ENCODE measurements at places on chromosomes 1 and 21. TPM values are rescaled to one million over a fixed set of nuclear protein-coding genes. Genes with fewer than 3 reads are reported as not detected.

The SYT6 gene
- 0.60 TPM for total RNA-seq

The CXADR gene
- 0.12 TPM for total RNA-seq

DNA sequence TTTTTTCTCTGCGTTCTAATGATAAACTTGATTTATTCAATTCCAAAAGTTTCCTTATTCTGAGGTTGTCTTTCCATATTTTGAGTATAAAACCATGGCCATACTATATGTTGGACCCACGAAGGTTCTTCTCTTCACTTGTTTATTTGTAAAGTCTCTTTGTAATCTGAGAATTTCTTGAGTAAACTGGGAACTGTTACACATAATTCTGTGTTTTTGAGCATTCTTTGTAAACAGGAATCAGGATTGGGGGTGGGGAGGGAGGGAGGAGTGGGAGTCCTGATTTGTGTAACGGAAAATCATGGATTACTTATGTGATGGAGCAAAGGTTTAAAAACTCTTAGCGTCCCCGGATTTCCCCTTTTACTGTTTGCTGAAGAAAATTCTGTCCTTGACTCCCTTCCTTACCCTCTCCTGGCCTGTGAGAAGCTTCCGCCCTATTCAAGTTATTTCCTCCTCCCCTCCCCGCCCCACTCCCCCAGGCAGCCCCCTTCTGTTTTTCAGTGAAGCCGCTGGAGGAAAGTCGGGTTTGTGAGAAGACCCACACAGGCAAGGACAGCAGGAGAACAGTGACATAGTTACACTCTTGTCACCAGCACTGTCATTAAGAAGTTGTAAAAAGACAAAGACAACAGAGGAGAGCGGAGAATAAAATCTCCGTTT, 6.4 kb upstream of the NBPF11 start:
- no peak for DNase-seq

DNA sequence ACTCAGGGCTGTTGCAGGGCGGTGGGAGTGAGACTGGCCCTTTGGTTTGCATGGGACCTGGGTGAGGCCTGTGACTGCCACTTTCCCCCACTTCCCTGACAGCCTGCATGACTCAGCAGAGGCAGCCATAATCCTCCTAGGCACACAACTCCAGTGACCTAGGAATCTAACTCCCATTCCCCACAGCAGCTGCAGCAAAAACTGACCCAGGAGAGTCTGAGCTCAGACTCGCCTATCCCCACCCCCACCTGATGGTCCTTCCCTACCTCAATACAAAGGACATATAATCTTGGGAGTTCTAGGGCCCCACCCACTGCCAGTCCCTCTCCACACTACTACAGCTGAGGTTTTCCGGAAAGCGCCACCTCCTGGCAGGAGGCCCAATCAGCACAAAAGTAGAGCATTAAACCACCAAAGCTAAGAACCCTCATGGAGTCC, 26.7 kb downstream of the NDC1 start:
- DNase-seq, result no peak

DNA sequence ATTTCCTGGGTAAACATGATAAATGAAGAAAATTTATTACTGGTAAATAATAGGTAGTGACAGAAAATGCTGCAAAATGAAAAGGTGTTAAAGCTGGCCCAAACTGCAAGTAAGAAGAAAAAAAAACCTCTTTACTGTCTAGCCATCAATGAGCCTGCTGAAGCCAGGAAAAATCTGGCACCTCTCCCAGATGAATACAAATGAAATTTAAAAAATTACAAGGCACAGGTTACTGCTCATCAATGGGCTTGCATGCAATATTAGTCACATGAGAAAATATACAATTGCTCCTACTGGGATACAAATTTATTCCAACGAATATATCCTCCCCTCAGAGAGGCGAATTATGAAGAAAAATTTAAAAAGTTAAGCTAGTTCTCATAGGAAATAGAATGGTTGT, 1422.5 kb downstream of the KCNT2 start:
- DNase-seq, result no peak

GRCh38 chr1:193729429-193729828, 543.0 kb upstream of the B3GALT2 start:
- DNase-seq, result no peak

DNA sequence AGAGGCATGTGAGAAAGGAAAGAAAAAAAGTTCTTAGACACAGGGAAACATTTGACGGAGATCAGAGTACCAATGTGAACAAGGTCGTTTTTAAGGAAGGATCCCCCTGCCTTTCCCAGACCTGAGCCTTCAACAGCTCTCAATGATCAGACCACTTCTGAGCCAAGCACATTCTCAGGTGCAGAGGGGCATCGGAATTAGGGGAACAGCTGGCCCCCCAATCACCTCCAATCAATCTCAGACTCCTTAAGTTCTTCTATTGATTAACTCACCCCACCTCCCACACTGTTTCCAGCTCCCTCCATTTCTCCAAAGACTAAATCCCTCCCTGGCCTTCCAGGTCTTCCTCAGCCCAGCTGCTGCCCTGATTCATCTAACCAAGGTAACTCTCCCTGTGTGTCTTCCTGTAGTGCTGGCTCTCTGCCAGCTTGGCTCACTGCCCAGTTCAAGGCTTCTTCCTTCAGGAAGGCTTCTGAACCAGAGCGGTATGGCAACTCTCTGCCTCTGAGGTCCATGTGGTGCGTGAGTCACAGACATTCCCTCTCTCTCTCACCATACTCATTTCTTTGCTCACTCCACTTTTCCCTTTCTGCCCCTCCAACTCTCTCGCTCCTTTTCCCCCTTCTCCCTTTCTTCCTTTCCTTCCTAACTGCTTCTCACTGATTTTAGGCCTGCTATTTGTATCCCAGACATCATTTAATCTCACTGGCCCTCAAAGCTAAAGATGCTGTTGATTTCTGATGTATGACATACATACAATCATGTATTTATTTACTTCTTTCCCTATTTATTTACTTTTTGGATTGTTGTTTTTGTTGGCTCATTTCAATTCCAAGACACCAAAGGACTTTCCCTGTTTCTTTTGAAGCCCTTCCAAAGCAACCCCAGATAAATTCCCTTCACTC, 18.1 kb downstream of the CFAP45 start:
- peak; percentile 68 for DNase-seq

GRCh38 chr1:217268058-217268457, 362.8 kb downstream of the GPATCH2 start:
- DNase-seq, result no peak

- no peak for DNase-seq
Observed at GRCh38 chr1:30618335-30618747, 105.0 kb downstream of the MATN1 start.

- no peak for DNase-seq
Observed at GRCh38 chr1:227489572-227489971, 73.8 kb upstream of the ZNF678 start.

- no peak for DNase-seq
Observed at GRCh38 chr1:10612436-10613160, 137.8 kb downstream of the PEX14 start.

The HRNR gene
- total RNA-seq, result not detected

- DNase-seq, result no peak
Observed at GRCh38 chr1:8679395-8679800, 138.0 kb downstream of the RERE start.

- no peak for DNase-seq
Observed at GRCh38 chr1:79398501-79398900, 392.0 kb upstream of the ADGRL4 start.

DNA sequence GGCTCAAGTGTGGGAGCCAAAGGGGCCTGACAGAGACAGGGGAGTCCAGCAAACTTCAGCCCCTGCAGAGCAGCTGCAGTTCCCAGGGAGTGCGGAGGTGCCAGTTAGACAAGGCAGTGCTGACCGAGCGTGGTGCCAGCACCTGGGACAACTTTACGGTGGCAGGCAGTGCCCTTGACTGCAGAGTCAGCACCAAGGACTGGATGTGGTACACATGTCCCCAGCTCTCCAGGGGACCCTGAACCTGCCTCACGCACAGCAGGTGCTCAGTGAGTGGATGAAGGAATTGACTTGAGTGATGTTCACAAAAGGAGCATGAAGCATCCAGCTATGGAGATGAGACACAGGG, 296.5 kb downstream of the SIPA1L2 start:
- no peak for DNase-seq

DNA sequence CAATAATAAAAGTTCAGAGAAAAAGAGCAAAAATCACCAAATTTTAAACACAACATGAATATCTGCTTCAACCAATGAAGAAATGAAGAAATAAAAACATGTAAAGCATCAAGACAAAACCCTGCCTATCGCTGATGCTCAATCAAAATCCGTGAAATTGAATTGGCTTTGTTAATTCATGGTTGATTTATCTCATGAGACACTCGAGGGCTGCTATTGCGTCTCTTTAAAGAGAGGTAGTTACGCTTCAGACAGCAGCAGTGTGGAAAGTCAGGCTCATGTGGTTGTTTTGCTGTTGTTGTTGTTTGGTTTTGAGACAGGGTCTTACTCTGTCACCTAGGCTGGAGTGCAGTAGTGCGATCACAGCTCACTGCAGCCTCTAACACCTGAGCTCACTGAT, 65.5 kb upstream of the RGS7 start:
- no peak for DNase-seq

GRCh38 chr1:80375109-80375508, 1368.6 kb upstream of the ADGRL4 start:
- no peak for DNase-seq

The RGS7 gene
- total RNA-seq, result not detected

DNA sequence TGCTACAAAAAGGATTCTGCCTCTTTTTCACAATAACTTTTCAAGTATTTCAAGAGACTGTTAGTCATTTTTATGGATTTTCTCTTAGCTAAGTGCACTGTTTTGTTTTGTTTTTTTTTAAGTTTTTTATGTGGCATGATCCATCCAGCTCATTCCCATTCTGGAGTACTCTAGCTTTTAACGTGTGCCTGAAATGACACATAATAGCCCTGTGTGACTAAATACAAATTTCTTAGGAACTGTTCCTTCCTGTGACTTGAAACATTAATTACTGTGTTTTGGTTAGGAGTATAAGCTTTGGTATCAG, 143.9 kb downstream of the HS2ST1 start:
- DNase-seq, result no peak

GRCh38 chr1:98368995-98369394, 292.5 kb upstream of the SNX7 start:
- DNase-seq, result no peak

GRCh38 chr1:89274411-89274857, 1.8 kb upstream of the GBP5 start:
- no peak for DNase-seq

DNA sequence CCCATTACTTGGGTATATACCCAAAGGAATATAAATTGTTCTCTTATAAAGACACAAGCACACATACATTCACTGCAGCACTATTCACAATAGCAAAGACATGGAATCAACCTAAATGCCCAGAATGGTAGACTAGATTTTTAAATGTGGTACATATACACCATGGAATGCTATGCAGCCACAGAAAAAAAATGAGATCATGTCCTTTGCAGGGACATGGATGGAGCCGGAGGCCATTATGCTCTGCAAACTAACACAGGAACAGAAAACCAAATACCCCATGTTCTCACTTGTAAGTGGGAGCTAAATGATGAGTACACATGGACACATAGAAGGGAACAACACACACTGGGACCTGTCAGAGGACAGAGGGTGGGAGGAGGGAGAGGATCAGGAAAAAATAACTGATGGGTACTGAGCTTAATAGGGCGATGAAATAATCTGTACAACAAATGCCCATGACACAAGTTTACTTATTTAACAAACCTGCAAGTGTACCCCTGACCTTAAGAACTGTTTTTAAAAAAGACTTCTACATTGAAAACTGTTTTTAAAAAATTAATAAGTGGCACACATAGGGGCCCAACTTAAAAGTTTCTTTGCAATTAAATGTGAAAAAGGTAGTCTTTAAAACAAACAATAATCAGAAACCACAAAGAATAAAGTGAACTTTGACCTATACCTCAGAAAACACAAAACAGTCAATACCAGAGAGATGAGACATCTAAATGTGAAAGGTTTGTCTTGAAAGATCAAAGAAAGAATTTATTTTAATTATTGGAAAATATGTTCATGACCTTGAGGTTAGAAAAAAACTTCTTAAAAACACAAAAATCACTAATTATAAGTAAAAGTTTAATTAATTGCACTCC, 75.2 kb downstream of the CDC42BPA start:
- no peak for DNase-seq

The HMGCS2 gene
- total RNA-seq, result 1.7 TPM

The OR2L2 gene
- total RNA-seq, result not detected

- no peak for DNase-seq
Observed at GRCh38 chr1:29597861-29598260, 361.5 kb downstream of the PTPRU start.

DNA sequence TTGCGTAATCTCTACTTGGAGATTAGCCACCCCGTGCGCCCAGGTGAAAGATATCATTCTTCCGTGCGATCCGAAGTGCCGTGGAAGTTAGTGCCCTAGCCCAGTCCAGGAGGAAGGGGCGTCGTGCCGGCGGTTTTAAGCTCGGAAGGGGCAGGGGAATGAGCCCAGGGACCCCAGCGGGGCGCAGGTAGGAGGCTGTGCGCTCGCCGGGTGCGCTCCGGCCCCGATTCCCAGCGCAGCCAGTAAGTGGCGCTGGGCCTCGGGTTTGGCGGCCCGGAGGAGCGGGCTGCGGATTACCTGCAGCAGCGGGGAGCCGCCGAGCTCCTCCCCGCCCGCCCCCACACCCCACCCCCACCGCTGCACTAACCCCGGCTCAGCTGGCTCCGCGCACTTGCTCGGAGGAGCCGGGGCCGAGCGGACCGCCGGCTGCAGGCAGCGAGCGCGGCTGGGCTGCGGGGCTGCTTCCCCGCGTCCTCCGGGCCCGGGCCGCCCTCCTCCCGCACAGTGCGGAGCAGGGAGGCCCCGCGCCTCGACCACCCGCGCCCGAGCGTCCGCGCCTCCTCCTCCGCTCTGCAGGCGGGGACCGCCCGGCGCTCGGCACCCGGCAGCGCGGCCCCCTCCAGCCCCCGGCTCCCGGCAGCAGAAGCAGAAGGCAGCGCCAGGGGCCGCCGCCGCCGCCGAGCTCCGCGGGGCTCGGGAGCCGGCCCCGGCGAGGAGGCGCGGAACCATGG, at the start of gene RYR2:
Gene RYR2 (plus strand): TSS at position 390 of the 731 bp plus-strand sequence. CDS start 338 bp downstream, at position 728.
- no peak for DNase-seq

DNA sequence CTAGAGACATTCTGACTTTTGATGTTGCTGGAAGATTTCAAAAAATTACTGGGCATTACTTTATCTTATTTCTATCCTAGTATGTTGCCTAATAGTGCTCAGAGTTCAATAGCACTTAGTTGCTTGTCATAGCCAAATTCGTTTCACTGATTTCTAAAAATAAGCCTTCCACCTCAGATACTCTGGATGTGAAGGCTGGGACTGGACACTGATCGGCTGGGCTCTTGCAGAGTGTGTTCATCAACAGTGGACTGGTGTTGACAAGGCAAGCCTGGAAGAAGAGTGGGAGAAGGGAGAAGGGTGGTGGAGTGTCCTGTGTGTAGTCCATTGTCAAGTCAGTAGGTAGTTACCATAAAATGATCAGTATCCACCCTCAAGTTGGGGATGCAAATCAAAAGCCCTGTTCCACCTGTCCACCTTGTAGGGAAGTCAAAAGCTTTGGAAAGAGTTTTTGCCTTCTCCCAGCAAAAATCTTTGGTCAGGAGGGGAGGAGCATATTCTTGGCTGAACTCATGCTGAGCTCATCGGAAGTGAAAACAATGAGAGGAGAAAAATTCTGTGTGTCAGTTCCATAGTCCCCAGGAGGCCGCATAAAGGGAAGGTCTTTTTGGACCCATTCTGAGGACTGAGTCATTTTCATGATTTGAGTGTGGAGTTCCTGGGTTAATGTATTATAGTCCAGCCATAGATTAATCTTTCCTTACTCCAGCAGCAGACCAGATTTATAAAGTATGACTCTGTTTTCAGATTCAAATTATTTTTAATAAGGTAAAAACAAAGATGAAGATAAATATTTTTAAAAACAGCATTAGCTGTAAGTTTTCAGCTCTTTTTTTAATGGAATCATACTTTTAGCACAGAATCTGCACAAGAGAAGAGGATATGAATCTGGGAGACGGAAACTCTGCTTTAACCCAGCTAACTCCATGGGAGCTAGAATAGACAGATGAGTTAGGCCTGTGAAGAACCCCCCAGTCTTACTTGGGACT, 99.5 kb upstream of the BMP8A start:
- no peak for DNase-seq

Data from psoas muscle (tissue), 8 donors.